NCI-H2081 (cell line): ENCODE measurements at places on chromosomes 3 and 15.

GRCh38 chr3:78165876-78166275 lies 1126.0 kb downstream of the ROBO2 start:
- DNase-seq, result peak; percentile 6

- no peak for DNase-seq
Measured at GRCh38 chr3:15630646-15631350, 29.3 kb downstream of the BTD start.

- DNase-seq, result no peak
Measured at GRCh38 chr3:56459719-56460118, 8.5 kb downstream of the ERC2 start.

DNA sequence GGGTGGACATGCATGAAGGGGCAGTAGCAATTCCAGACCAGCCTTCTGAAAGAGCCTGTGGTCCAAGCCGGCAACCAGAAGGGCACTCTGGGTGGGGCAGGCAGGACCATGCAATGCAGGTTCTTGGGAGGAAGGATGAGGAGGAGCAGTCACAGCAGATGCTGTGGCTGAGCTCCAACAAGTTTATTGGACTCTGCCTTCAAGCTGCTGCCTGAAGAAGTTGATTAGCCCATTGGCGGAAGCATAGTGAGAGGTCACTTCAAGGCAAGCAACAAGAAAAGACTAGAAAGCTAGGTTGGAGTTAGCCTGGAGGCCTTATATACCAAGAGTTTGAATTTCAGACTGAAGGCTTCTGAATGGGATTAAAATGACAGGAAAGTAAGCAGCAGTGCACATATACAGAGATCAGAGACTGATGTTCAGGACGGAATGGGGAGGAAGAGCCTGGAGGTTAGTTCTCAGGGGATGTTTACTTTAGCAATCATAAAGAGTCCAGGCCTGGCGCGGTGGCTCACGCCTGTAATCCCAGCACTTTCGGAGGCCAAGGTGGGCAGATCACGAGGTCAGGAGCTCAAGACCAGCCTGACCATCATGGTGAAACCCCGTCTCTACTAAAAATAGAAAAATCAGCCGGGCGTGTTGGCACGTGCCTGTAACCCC lies 39.9 kb downstream of the SFMBT1 start:
- DNase-seq, result no peak

- no peak for DNase-seq
Measured at GRCh38 chr15:33871980-33872379, 96.3 kb upstream of the CHRM5 start.

DNA sequence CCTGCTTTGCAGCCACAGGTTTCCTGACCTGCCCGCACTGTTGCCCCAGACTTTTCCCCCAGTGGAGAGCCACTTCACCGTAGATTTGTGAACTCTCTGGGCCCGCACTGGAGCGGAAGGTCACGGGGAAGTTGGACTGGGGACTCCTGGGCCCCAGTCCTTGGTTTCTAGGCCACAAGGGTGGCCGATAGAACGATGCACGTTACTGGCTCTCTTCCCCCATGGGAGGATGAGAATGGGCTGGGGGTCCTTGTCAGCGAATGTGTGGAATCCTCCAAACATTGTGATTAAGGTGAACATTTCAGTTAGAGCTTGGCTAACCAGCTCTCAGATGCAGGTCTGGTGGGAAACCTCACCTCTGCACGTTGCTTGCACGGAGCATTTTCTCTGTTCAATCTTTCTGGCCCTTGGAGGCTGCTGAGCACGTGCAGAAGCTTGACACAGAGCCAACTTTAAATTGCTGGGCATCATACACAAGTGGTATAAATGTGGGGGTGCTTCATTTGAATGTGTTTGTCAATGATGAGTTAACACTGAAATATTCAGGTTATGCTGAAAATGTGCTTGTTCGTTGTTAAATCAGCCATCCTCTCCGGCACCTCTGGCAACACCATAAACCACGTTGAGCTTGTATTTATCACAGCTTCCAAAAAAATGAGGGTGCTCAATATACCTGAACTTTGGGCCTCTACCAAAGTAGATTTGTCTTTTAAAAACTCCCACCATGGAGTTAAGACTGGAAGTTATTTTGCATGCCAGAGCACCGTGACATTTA lies 976 bp downstream of the DIS3L start:
- DNase-seq, result peak; percentile 86

DNA sequence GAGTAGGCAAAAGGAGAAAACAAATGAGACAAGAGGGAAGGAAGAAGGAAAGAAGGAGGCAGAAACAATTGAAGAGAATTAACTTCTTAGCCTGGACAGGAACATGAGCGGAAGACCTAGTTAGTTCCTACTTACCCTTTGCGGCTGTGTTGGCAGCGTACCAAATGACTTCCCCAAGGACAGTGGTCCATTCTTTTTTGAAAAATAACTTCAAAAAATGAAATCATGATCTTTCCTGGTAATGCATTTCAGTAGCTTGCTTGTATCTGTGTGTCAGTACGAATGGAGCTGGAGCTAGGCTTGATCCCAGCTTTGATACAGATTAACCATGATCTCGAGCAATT lies 41.5 kb upstream of the CFAP161 start:
- no peak for DNase-seq

GRCh38 chr3:69094467-69095205 lies 9.9 kb downstream of the ARL6IP5 start:
- DNase-seq, result no peak

- DNase-seq, result no peak
Measured at GRCh38 chr3:50474717-50475116, 28.7 kb downstream of the CACNA2D2 start.

- DNase-seq, result no peak
Measured at GRCh38 chr3:32237670-32238452, 619 bp upstream of the CMTM8 start.

- no peak for DNase-seq
Measured at GRCh38 chr15:23472033-23472432, 25.0 kb upstream of the GOLGA6L2 start.

DNA sequence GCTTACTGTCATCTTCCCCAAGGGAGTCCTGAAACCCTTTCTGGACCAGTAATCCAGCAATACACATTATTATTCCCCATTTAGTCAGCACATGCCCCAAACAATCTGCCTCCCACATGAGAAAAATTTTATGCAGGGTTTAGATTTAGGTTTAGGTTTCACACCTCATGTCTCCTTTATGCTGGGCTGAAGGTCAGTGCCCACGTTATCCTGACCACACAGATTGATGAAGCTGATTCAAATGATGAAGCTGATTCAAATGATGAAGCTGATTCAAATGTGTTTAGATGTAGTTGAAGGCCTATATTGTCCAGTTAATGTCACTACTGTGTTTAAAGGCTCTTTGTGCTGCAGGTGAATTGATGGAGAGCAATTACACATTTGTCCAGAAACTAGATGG lies 18.1 kb upstream of the ZBED2 start:
- DNase-seq, result no peak

DNA sequence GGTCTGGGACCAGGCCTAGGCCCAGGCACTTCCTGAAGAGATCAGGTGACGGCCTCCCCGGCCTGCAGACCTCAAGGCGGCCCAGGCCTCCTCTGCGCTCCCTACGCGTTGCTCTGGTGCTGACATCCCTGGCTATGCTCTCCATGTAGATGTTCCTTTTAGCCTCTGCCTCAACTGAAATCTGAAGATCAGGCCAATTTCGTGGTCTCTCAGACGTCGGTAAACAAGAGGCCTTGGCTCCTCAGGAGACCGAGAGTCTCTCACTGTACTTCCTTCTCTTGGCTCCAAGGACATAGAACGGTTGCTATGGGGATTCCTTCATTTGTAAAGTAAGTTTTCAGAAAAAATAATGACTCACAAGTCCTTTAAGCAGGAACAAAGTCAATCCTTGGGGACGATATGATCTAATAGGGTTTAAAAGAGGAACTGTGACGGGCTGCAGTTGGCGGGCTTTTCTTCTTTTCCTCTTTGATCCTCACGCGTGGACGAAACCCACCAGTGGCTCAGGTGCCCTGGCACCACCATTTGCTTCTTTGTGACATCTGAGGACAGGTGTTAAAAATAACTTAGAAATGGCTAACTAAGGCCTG lies 55.6 kb upstream of the CGNL1 start:
- DNase-seq, result no peak

DNA sequence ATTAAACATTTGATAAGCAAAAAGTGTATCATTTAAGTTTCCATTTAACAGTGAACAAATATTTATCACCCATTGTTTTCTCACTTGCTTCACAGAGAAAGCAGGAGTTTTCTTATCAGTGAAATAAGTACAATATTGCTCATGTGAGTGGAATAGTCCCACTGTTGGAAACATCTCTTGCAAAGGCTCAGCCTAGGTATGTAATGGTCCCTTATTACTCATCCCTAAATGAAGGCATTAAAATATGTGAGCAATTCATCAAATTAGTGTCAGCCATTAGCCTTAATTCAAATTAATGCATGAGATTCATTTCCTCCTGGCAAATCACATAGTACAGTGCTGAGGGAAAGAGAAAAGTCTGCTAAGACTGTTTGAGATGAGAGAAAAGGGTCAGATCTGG lies 9.6 kb upstream of the FMN1 start:
- DNase-seq, result no peak

DNA sequence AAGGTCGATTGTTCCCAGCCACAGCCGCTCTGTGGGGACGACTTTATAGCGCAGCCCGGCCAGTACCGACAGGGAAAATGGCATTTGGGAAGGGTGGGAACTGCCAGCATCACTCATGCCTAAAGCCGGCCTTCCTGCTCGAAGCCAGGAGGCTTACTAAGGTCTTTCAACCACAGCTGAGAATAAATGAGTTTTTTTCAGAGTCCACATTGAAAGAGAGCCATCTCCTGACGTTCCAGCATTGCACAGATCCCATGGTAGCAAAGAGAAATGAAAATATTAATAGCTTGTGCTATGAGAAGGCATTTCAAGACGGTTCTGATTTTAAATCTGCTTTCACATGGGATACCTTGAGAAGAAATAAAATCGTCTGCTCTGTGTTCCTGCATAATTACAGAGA lies 230.2 kb upstream of the IGF1R start:
- no peak for DNase-seq
